ENCODE measurements at places on chromosomes 4 and X.

DNA sequence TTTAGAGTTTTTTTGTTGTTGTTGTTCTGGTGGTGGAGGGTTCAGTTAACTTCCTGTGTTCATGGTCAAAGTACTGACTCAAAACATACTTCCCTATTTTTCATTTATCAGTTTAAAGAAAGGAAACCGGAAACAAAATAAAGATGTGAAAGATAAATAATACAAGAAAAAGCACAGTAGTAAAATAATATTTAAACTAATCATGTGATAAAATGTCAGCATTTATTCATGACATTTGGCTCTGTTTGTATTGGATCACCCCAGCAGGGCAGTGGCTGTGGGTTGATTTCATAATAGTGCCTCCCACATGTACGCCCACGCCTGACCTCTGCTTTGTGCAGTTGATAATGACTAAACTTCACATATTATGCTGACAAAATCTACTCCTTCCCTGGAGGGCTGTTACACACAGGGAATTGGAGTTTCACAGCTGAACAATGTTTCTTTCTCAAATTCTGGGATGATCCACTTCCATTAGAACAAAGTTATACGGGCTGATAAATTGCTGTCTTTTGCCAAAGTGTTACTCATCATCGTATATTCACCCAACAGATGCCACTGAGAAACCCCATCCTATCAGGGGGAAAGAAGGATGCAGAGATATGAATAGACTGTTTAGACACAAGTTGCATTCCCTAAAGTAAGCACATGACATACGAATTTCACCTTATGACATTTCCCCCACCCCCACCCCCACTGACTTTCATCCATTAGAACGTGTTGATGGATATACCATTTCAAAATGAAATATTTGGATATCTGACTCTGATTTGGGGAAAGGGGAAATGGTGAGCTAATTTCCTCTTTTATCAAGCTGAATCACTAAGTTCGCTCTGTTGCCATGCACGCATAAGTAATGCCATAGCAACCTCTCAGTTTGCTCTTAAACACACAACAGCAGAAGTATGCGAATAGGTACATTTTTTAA is 48.3 kb downstream of the AMELX start:
- DNase-seq, result no peak

DNA sequence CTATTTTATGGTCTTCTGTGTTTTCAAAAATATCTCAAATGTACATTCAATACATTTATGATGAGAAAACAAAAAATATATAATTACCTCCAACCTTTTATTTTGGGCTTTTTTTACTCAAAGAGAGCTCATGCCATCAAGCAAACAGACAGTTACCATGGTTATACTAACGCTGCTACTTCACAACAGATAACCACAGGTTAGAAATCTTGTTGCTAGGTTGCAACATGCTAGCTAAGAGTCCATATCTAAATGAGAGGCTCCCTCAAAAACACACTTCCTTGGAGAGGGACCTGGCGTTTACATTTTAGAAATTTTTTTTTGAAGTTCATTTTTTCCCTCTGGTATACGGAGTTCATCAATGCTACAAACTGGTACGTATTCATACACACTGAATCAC is 44.3 kb downstream of the TBC1D9 start:
- no peak for DNase-seq

DNA sequence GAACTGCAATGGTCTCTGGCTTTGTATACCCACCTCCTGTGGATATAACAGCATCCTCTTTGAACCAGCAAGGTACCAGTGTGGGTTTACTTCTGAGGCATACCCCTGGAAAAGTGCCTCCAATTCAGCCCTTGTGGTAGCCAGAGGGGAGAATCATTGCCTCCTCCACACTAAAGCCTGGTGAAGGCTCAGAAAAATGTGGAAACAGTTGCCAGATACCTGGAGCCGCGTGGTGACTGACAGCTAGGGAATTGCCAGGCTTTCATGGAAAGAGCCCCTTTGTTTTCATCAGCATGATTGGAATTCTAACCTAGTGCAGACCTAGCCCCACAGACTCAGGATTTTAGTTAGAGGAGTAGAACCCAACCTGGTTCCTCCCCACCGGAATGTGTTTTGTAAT is 168.6 kb upstream of the KLF3 start:
- DNase-seq, result no peak

DNA sequence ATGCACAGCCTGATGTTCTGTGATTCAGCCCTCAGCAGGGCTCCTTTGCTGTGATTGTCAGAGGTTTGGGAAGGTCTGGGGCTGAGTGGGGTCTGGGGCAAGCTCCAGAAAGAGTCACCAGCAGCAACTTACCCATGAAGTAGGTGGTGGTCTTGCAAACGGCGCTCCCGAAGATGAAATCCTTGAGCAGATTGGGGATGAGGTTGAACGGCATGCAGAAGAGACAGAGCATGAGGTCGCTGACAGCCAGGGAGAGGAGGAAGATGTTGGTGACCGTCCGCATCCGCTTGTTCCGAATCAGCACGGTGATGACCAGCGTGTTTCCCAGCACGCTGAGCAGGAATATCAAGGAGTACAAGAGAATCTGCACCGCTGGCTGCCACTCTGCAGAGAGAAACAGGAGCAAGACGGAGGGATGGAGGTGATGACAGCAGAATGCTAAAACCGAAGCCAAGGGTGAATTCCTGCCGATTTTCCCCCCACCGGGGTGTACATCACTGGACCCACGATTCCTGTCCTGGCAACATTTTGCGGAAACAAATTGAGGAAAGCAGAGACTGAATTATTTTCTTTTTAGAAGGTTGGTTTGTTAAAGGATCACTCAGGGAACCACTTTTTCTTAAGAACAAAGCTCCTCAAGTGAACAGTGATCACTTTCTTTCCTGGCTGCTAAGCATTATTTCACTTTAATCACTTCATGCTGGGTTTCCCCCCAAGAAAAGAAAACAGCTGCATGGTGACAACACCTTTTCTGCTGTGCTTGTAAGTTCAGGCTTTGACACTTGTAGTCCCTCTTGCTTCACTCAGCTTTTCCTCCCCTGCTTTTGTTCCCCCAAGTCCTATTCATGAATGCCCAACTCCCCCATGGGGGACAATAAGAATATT is 941 bp downstream of the CCKAR start:
- no peak for DNase-seq

DNA sequence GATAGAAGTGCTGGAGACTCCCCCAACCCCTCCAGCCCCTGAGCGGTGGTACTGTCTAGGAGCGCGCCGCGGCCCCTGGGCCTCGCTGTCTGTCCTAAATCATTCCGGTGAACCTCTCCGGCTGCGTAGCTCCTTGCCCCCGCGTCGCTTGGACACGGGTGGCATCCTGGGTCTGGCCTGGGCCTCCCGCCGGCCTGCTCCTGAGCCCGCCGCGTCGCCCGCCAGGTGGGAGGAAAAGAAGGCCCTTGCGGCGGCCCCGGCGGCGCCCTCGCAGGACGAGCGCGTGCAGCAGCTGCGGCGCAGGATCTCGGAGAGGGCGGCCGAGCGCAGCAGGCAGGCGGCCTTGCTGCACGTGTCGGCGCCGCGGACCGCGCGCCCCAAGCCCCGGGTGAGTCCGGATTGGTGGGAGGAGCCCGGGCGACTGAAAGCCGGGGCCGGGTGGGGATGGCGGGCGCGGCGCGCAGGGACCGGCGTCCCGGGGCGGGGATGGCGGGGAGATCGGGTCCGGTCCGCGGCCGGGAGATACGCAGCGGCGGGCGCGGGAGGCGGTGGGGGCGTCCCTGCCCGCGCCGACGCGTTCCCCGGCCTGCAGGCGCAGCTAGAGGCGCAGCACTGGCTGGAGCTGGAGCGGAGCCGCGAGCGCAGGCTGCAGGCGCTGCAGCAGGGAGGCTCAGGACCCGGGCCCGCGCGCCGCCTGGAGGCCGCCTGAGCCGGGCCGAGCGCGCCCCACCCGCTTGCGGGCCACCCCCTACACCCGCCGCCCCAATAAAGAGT is 6.5 kb upstream of the RNF4 start:
- peak; percentile 86 for DNase-seq

DNA sequence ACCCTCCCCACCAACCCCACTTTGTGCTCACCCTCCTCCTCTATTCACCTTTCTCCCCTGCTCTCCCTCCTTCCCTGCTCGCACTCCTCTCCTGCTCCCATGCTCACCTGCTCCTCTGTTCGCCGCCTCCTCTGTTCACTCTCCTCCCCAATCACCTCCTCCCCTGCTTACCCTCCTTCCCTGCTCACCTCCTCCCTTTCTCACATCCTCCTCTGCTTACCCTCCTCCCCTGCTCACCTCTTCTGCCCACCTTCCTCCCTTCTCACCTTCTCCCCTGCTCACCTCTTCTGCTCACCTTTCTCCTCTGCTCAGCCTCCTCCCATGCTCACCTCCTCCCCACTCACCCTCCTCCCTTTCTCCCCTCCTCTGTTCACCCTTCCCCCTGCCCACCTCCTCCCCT is 357.2 kb downstream of the UNC5C start:
- no peak for DNase-seq

DNA sequence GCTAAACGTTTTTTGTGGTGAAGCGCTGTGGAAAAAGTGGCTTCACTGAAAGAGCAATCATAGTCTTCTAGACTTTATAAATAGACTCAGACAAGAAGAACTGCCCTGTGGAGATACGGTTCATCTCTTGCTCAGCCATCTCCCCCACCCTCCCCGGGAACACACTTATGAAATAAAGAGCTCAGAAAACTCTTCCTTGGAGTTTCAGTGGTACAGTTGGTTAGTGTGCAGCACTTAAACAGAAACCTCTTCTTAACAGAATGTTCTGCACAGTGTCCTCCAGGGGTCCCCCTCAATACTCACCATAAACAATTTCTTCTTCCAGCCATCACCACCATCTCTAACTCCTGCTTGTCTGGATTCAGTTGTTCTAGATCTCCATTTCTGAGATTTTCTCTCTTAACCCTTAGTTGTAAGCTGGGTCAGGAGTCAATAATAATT is 313.0 kb downstream of the ARHGAP10 start:
- DNase-seq, result no peak

DNA sequence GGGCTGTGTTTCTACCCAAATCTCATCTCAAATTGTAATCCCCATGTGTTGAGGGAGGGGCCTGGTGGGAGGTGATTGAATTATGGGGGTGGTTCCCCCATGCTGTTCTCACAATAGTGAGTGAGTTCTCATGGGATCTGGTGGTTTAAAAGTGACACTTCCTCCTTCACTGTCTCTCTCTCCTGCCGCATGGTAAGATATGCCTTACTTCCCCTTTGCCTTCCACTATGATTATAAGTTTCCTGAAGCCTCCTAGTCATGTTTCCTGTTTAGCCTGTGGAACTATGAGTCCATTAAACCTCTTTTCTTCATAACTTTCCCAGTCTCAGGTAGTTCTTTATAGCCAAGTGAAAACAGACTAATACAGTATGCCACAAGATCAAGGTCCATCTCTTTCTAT is 70.0 kb upstream of the MSX1 start:
- DNase-seq, result no peak

DNA sequence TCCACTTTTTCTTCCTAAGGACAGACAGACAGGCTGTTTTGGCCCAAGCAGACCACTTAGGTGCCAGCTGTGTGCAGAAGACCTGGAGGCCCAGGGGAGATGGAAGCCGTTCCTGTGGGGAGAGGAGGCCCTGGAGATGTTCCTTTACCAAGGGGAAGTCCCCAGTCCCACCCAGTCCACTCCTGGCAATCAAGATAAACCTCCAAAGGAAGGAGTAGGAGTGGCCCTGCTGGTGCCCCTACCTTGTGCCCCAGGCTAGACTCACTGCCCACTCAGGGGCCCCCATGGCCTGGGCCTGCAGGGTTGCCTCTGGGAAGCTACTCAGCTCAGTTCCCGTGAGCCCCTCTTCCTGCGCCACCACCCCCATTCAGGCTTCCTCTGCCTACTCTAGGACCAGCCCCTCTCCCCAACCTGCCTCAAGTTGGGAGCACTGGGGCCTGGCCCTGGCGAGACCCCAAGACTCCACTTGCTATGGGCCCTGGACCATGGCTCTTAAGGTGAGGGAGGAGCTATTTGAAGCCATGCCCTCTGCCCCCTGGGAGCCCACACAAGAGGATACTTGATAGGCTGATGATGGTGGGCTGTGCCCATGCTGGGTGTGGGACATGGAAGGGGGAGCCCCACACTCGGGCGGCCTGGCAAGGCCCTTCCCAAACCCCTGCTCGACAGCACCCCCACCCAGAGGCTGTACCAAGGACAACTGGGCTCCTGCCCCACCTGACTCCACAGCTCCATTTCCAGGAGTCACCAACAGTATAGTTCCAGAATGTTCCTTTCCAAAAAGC is 24.8 kb upstream of the RNF4 start:
- DNase-seq, result no peak

- DNase-seq, result no peak
These were observed 181.1 kb upstream of the SMIM31 start for GRCh38 chr4:164572877-164573279.

DNA sequence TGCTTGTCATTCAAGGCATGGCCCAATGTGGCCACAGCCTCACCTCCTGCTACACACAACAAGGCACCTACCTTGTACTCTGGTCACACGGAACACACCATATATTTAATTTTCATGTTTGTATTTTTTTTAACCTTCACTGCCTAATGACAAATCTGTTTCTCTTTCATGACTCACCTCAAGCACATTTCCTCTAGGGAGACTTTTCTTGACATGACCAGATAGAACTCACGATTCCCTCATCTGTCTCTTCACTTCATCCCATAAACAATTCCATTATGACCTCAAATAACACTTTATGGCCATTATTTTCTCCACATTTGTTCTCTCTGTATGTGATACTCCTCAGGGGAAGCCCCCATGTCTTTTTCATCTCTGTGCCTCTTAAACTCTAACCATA is 11.1 kb downstream of the DRP2 start:
- DNase-seq, result no peak

- no peak for DNase-seq
These were observed 172.5 kb downstream of the HNRNPD start for GRCh38 chr4:82201303-82201702.

GRCh38 chr4:56320293-56320692 is 67.0 kb downstream of the AASDH start:
- DNase-seq, result no peak

DNA sequence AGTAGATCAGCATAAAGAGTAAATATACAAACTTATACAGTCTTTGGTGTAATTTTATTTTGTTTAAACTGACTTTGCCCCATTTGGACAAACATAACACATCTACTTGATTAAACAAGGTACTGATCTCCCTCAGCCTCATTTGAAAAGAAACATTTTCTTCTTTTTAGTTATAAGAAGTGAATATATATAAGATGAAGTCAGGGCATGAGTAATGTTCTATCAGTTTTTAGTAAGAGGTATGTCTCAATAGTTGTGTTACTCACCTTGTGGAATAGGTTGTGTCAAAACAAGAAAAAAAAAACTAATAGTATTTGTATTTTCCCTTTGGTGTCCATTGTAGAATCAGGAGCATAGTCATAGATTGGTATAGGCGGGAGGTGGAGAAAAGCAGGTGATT is 327.4 kb downstream of the RPA4 start:
- DNase-seq, result no peak

DNA sequence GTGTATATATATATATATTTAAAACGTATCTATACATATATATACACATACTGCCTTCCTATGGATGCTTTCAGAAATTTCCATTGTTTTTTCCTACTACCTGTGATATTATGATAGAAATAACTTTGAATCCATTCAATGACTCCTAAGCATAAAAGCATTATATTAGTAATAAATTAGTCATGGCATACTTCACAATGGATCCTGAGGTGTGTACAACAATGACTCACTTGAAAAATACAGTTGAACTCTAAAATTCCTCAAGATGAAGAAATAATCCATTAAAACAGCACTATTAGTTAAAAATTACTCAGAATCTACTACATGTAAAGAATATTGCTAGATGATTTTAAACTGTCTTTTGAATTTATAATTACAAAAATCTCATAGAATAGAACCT is 201.1 kb downstream of the STPG2 start:
- DNase-seq, result no peak

Measured in BE2C (cell line).